Putamen (tissue), 1 donor: ENCODE measurements at places on chromosomes 1 and 21.

DNA sequence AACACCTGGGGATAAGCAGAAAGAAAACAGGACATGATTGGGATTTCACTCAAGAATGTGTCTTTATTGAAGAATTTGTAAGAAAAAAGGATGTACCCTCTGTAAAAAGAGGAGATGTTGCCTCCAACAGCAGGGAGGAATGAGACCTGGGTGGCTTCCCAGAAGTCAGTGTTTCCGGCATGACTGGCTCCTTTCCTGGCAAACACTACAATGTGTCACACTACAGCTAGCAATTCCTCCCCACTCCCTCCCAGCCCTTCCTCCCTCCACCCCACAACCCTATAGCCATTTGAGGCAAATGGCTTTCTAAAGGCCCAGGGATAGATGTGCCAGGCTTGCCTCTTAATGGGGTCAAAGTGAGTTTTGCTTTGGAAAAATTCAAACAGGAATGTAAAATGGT is 11.5 kb upstream of the COL8A2 start:
- DNase-seq, result no peak

- DNase-seq, result no peak
Observed at GRCh38 chr1:182441719-182442118, 8.2 kb upstream of the RGSL1 start.

- no peak for DNase-seq
Observed at GRCh38 chr1:108962681-108963051, 618 bp downstream of the CLCC1 start.

GRCh38 chr1:2314803-2315673 is 76.3 kb downstream of the MORN1 start:
- DNase-seq, result no peak

DNA sequence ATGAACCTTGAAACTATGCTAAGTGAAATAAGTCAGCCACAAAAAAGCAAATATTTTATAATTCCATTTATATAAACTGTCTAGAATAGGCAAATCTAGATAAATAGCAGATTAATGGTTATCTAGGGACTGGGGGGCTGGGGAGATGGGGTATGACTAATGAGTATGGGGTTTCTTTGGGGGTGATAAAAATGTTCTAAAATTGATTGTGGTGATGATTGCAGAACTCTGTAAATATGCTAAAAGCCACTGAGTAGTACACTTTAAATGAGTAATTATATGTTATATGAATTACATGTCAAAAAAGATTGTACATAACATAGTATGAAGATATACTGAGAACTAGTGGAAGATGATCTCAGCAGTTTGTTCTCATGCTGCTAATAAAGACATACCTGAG is 675.0 kb downstream of the KIF26B start:
- no peak for DNase-seq

DNA sequence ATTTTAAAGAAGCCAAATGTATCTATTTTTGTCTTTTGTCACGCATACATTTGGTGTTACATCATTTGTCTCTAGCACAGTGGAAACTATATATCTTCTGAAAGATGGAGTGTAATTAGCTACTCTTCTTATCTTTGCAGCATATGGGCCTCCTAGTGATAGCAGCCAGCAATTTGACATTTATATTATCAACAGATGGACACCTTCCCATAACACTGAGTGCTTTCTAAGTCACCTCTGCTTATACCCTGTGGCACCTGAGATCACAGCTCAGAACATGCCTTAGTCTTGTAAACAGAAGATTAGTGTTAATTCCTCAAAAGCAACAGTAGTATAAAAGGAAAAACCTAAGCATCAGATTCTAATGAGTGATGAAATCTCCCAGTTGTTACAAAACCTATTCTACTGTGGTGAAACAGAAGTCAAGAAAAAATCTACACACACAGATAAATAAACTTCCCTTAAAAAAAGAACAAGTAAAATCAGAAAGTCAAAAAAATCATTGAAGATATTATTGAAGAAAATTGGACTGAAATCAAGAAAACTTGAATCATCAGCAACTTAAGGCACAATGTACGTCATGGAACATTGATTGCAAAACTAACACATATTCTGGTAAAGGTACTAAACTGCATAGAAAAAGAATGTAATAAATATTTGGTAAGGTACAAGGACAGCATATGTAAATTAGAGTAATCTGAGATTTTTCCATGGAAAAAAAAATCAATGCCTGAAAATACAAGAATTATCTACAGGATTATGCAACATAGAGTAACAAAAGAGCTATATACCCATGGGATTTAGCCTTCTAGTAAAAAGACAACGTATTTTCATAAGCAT is 61.7 kb downstream of the KCNT2 start:
- DNase-seq, result no peak

DNA sequence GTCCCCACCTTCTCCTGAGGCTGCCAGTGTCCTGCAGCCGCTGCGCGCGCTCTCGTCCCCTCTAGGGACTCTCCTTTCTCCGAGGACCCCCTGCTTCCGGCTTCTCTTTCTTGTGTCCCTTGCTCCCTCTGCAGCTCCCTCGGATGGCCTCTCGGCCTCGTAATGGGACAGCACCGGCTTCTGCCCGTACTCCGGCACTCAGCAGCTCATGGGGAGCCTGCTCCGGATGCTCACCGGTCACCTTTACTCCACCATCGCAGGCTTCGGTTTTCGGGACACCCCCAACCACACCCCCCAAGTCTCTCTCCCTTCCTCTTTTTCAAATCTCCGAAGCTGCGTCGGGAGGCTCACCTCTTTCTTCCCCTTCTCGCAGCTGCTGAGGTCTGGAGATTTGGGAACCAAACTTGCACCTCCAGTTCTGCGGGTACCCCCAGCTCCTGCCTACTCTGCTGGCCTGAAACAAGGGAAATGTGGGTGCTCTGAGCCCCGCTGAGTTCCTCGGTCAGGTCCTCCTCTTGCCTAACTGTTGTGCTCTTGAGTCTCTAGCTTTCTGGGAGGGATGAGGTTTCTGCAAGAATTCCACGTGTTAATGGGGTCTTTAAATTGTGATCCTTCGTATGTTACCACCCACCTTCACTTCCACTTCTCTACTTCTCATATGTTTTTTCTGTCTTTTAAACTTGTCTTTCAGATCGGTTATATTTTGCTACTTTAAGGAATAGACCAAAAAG is 930 bp downstream of the CDC14A start:
- peak; percentile 25 for DNase-seq
